ENCODE measurements at places on chromosomes 4 and X.
A peak's percentile ranks its signal among the peaks of the same experiment; 100 is the strongest.

DNA sequence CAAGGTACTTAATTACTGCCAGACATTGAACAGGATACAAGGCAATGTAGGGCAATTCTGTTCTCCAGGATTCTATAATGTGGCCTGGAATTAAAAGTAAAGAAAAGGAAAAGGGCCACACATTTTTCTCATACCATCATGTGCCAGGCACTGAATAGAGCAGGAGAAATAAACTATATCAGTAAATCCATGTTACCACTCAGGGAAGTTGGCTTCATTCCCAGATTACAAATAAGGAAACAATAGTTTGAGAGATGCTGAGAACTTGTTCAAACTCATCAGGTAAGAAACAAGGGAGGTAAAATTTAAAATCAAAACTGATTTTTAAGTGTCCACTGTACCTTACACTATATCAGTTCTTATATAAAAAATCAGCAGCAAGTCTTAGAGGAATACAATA lies 645.0 kb upstream of the ATOH1 start:
- DNase-seq: no peak

DNA sequence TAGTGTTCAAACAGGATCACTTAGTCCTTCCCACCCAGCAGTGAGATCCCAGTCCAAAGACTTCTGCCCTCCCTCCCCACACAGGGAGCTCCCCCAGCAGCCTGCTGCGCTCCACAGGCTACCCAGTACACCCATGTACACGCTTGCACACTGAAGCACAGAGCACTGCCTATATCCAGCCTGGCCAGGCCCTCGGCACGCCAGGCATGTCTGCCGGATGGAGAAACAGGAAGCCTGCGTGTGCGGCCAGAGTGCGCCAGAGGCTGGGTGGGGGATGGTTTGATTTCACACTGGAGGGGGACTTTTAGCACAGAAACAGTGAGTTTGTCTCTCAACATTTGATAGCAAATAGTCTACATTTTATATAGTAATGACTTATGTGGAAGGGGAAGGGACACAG lies 833.5 kb upstream of the IGFBP7 start:
- DNase-seq: no peak

DNA sequence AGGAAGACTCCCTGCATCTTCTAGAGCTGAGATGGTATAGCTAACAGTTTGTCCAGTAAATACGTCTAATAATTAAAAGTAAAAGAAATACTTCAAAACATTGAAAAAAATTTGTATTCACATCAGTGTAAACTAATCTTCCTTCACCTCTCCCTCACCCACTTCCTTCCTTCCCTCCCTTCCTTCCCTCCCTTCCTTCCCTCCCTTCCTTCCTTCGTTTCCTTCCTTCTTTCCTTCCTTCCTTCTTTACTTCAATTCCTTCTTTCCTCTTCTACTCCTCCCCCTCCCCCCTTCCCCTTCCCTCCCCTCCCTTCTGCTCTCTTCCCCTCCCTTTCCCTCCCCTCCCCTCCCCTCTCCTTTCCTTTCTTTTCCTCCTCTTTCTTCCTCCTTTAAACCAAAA lies 103.7 kb downstream of the POU4F2 start:
- DNase-seq: no peak

GRCh38 chr4:55500072-55500471 lies 46.6 kb downstream of the CLOCK start:
- DNase-seq: no peak

DNA sequence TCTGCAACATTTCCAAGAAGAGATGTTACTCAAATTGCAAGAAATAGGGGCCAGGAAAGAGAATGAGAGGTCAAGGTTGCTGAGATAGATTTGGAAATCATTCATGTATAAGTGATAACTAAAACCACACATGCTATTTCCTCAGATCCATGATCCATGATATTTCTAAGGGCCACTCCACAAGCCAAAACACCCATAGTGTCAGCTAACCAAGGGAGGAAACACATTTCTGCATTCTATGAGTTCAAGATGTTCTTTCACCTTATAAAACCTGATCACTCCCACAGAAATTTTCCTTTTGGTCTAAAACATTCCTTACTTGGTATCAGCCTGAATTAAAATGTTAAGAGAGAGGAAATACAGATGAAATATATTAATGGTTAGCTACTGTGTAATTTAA lies 47.2 kb downstream of the TBCK start:
- no peak for DNase-seq

GRCh38 chr4:23237771-23238170 lies 545.0 kb downstream of the GBA3 start:
- DNase-seq: no peak

GRCh38 chr4:155688860-155689259 lies 22.2 kb downstream of the GUCY1A1 start:
- DNase-seq: no peak

DNA sequence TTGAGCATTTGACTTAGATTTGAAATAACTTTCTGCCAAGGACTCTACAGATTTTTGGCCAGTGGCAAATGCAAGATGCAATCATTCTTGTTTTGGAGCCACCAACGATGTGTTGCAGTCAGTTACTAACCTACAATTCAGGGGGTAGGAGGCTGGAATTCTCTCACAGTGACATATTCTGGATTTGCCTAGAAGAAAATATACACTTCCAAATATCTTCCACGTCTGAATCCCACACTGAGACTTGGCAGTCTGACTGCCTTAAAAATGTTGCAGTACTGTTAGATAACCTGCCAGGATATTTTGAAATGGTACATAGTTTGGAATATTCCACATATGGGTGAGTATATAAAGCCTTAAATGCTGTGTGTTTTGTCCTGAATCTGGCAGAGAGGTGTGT lies 27.6 kb upstream of the AGTR2 start:
- no peak for DNase-seq

DNA sequence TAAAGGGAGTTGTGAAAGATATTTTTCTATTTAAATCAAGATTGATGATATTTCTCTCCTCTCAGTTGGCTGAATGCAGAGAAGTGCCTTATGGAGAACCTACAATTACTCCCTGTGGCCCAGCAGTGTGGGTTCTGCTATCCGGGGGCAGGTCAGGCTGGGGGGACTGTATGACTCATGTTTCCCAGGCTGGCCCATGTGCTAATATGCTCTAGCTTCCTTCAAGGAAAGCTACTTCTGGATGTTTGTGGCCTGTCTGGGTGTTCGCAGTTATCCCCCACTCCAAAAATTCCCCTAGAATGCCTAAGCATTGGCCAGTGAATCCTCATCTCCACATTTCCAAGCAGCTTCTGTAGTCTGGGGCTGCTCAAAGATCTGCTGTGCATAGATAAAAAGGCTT lies 58.9 kb upstream of the SPP1 start:
- no peak for DNase-seq

DNA sequence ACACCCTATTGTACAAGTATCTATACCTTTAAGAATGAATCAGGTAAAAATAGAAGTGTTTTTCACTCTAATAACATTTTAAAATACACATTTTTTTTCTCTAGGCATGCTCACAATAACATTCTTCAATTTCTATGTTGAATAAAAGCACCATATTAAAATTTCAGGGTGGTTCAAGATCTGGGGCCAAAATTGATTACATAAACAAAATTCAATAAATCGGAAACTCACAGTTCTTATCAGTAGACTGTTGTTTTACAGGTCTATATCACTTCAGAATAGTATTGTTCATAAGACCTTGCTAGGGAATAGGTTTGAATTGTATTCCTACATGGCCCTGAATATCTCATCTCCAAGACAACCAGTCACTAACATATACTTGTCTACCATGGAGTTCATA lies 634.0 kb downstream of the SPOCK3 start:
- DNase-seq: no peak

- DNase-seq: no peak
Measured at GRCh38 chrX:39905538-39905891, 192.2 kb downstream of the BCOR start.

DNA sequence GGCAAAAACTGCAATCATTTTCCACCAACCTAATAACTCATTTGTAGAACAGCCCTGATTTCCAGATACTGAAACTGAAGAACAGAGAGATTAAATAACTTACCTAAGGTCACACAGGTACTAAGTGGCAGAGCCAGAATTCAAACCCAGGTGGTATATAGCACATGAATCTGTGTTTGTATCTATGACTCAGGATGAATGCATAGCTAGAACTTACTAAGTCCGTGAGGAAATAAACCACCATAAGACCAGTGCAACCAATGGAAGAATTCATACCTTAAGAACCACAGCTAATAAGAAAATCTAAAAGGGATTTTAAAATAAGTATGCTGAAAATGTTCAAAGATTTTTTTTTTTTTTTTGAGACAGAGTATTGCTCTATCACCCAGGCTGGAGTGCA lies 1.5 kb upstream of the PLAC1 start:
- DNase-seq: no peak

GRCh38 chr4:48909697-48910096 lies 3.1 kb upstream of the OCIAD2 start:
- DNase-seq: no peak

DNA sequence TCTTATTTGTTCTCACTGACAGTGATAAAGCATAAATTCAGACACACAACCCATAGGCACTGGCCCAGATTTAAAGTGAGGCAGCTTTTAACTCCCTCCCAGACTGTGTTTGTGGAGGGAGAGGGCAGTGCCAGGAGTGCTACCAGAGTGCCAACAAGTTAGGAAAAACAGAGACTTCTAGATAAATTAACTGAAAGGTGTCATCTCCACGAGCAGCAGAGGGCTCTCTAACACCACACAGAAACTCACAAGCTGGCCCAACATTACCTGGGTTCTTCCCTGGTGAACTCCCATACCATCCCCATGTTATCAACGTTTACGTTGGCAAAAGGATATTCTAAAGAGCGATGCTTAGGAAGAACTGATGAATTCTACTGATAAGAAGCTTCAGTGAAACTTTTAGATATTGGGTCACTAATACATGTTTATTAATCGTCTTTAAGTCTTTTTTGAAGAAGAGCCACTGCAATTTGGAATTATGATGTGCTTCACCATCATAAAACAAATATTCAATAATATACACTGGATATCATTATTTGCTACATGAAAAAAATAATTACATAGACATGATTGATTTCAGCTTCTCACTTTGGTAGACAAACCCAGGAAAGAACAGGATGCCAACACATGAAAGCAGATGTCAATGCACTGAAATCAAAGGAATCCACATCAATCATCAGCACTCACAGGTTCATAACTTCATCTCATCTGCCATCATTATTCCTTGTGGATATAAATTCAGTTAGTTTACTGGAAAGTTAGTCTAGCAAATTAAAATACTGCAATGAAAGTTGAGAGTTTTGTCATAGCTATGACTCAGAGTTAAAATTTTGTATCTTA lies 121.2 kb upstream of the NAP1L5 start:
- DNase-seq: peak; percentile 48

DNA sequence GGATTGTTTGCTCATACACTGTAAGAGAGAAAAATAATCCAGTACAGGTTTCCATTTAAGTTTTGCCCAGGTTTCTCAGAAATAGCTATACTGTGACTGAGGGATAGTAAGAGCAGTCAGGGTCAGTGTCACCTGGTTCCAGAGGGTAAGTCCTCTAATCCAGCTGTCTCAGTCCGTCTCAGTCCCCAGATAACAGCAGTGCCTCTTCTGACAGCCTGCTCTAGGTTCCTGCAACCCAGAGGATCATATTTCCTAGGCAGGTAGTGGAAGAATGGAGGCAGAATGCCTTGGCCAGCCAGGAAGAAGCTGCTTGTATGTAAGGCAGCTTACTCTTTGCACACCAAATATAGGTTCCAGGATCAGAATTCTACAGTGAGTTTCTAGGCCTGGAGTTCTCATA lies 22.6 kb upstream of the GNRHR start:
- DNase-seq: no peak

- no peak for DNase-seq
Measured at GRCh38 chr4:178173771-178174170, 731.5 kb upstream of the AGA start.

GRCh38 chr4:110270492-110271197 lies 72.2 kb upstream of the ELOVL6 start:
- DNase-seq: no peak

DNA sequence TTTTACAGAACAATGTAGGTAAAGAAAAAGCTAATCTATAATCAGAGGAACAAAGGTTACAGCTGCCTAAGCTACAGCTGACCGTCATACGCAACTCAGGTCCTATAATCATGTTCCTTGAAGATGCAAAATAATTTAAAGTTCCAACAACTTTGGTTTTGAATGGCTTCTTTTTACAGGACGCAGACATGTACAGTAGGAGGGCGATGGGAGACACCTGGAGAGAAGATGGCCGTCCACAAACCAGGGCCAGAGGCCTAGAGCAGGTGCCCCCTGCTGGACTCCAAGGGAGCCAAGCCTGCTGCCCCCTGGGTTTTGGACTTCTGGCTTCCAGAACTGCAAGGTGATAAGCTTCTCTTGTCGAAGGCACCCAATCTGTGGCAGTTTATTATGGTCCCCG lies 10.6 kb downstream of the HGFAC start:
- DNase-seq: no peak

DNA sequence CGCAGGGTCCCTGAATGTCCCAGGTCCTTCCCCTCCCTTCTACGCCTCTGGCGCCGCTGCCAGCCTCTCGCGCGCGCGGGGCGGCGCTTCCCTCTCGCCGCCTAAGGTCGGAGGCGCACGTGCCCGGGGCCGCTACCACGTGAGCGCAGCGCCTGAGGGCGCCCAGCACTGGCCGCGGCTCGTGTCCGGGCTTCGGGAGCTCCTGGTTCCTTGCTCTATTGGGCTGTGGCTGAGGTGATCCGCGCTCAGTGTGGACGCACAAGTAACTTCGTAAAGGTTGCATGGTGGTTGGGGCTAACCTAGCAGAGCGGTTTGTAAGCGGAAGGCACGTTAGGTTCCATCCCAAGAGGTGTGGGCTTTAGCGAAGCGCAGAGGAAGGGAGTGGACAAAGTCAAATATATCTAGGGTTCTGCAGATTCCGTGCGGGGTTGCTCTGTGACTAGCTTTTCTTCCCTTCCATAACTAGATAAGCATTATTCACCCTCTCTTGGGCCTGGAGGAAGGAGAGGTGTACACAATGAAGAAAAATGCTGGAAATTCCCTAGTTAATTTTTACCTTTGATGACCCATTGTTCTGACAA lies 1.8 kb downstream of the TLL1 start:
- no peak for DNase-seq

DNA sequence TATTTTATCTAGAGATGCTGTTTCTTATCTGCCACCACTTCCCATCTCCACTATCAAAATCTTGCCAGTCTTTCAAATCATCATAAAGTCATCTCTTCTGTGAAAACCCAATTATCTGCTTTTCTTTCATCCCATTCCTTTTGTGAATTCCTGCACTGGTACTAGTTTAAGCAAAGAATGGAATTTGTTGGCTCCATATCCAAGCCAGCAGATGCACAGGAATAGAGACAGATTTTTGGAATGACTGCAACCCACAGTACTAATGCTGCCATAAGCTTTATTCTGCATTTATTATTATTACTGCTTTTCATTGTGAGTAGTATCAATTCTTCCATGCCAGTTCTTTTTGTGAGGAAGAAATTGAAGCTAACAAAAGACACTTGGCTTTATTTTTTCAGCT lies 616.7 kb downstream of the RAPGEF2 start:
- no peak for DNase-seq

GRCh38 chrX:19849464-19850080 lies 37.8 kb downstream of the SH3KBP1 start:
- DNase-seq: no peak

- DNase-seq: no peak
Measured at GRCh38 chr4:163447481-163447880, 26.1 kb downstream of the TKTL2 start.

Data from MM.1S (cell line).